Activated CD4-positive, alpha-beta T cell treated with anti-CD3 and anti-CD28 coated beads, Interleukin-2, amount 10 ng/mL, durations not matched to agents 7 days and 5 days (primary cell): ENCODE measurements at places on chromosomes 2 and 18. TPM values are rescaled to one million over a fixed set of nuclear protein-coding genes. Genes with fewer than 3 reads are reported as not detected.

Gene UXS1
- total RNA-seq: 77.6 TPM

GRCh38 chr2:187541086-187542085 lies 12.8 kb downstream of the TFPI start:
- no peaks in the 10 kb centered on the region for H3K27me3 ChIP-seq
- no peaks in the 10 kb centered on the region for H3K36me3 ChIP-seq
- H3K4me3 ChIP-seq: no peak overlapping the region
- H3K27ac ChIP-seq: no peak overlapping the region
- DNase-seq: no peak

DNA sequence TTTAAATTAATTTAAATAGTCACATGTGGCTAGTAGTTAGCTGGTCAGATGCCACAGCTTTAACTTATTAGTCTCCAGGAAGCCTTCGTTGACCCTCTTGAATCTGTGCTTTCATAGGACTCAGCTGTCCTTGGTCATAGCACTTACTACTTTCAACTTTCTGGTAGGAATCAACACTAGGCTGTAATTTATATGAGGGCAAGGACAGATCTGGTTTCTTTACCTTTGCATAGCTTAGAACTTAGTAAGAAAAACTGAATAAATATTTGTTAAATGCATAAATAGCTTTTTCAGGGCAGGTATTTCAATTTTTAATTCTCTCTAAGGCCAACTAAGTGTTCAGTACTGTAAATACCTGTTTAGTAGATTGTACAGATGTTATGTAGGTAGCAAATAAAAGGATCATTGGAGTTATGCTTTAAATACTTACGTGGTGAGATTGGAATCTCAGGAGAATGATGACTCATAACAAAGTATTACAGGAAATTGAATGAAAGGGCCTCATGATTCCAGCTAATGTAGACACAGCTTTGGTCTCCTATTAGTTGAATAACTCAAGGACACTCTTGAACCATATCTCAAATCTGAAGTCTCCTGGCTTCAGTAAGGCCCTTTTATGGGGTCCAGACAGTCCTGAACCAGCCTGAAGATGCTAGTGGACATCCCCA lies 2.6 kb downstream of the CLIP4 start:
- H3K27me3 ChIP-seq: peaks cover 6% of the 10 kb centered on the region
- DNase-seq: no peak
- peaks cover 49% of the 10 kb centered on the region for H3K4me1 ChIP-seq

GRCh38 chr2:191638079-191638801 lies 39.7 kb upstream of the NABP1 start:
- peaks cover 62% of the 10 kb centered on the region for H3K4me1 ChIP-seq
- peak overlapping the region; percentile 94 for H3K27ac ChIP-seq
- peaks cover 2% of the 10 kb centered on the region for H3K27me3 ChIP-seq
- DNase-seq: no peak
- peaks cover 5% of the 10 kb centered on the region for H3K36me3 ChIP-seq
- peak overlapping the region; percentile 46 for H3K4me3 ChIP-seq

DNA sequence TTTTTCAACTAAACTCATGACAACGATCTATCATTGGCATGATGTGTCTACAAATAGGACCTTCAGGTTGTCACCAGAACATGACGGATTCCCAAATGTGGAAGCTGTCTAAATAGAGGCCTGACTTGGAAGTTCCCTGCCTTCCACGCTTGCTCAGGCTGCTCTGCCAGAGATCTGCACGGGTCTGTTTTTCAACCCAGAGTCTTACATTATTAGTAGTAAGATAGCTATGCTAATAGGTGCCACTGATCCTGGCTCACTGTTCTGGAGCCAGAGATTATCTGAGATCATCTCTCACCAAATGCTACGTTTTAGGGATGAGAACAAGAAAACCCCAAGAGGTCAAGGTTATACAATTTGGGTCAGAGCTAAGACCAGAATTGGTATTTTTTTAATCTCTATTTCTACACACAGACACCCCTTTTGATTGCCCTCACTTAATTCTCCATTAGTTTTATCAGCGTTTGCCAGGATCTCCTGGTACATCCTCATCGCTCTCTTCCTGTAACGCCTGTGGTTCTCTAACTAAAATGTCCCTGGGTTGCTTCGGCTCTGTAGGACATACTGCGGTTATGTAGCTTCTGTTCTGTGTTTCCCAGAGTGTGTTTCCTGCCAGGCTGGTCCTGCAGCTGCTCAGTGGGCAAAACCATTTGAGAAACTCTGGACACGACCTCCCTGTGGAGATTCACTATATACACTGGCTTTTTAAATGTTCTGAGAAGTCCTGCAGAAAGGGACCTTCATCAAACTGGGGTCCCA lies 5.7 kb downstream of the CDC42EP3 start:
- DNase-seq: no peak
- peak overlapping the region; percentile 16 for H3K27ac ChIP-seq
- H3K4me1 ChIP-seq: peaks cover 54% of the 10 kb centered on the region
- no peak overlapping the region for H3K4me3 ChIP-seq
- H3K36me3 ChIP-seq: peaks cover 52% of the 10 kb centered on the region
- no peaks in the 10 kb centered on the region for H3K27me3 ChIP-seq

- no peak for DNase-seq
- no peaks in the 10 kb centered on the region for H3K36me3 ChIP-seq
- peaks cover 17% of the 10 kb centered on the region for H3K4me1 ChIP-seq
- H3K27me3 ChIP-seq: no peaks in the 10 kb centered on the region
- no peak overlapping the region for H3K4me3 ChIP-seq
- H3K27ac ChIP-seq: no peak overlapping the region
Observed at GRCh38 chr2:119702203-119702917, 23.4 kb downstream of the TMEM177 start.

GRCh38 chr2:143877876-143878530 lies 641.9 kb downstream of the ZEB2 start:
- no peak for DNase-seq
- no peaks in the 10 kb centered on the region for H3K36me3 ChIP-seq
- no peaks in the 10 kb centered on the region for H3K27me3 ChIP-seq
- no peaks in the 10 kb centered on the region for H3K4me1 ChIP-seq
- H3K4me3 ChIP-seq: no peak overlapping the region
- no peak overlapping the region for H3K27ac ChIP-seq

- DNase-seq: peak; percentile 73
- peaks cover 32% of the 10 kb centered on the region for H3K4me1 ChIP-seq
- peak overlapping the region; percentile 56 for H3K27ac ChIP-seq
- H3K36me3 ChIP-seq: peaks cover 10% of the 10 kb centered on the region
Observed at GRCh38 chr2:74515981-74516633, 1.9 kb downstream of the TLX2 start.

GRCh38 chr18:48093104-48093503 lies 162.6 kb upstream of the SMAD2 start:
- DNase-seq: no peak
- H3K4me3 ChIP-seq: no peak overlapping the region
- H3K36me3 ChIP-seq: no peaks in the 10 kb centered on the region
- no peaks in the 10 kb centered on the region for H3K4me1 ChIP-seq

DNA sequence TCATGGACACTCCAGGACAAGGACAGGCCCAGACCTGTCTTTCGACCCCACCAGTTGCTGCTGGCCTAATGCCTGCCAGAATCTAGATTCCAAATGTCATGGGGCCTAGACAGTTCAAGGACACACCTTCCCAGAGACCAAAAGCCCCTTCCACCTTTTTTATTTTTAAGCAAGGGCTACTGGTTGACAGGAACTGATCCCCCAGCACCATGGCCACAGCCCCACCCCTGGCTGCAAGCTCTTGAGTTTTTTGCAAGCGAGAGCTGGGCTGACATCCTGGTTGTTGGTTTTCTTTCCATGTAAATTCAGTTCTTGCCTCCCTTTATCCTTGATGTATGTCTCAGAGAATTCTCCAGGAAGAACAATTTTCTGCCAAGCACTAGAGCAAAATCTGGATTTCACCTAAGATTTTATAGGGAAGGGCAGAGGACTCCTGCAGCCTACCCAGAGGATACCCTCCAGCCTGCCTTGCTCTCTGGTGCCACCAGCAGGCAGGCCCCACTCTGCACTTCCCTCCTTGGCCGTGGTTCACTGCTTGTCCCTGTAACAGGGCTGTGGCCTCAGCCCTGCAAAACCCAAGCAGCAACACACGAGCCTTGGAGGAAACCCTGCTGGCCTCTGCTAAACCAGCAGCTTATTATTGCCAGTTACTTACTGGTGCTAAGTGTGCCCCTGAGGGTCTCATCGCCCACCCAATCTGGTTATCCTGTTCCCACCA lies 97.7 kb downstream of the TWIST2 start:
- H3K4me1 ChIP-seq: peaks cover 13% of the 10 kb centered on the region
- no peak for DNase-seq
- no peaks in the 10 kb centered on the region for H3K36me3 ChIP-seq
- no peak overlapping the region for H3K4me3 ChIP-seq
